Chondrocyte (in vitro differentiated cells): ENCODE measurements at places on chromosomes 6 and 20. TPM values are rescaled to one million over a fixed set of nuclear protein-coding genes. Genes with fewer than 3 reads are reported as not detected.

DNA sequence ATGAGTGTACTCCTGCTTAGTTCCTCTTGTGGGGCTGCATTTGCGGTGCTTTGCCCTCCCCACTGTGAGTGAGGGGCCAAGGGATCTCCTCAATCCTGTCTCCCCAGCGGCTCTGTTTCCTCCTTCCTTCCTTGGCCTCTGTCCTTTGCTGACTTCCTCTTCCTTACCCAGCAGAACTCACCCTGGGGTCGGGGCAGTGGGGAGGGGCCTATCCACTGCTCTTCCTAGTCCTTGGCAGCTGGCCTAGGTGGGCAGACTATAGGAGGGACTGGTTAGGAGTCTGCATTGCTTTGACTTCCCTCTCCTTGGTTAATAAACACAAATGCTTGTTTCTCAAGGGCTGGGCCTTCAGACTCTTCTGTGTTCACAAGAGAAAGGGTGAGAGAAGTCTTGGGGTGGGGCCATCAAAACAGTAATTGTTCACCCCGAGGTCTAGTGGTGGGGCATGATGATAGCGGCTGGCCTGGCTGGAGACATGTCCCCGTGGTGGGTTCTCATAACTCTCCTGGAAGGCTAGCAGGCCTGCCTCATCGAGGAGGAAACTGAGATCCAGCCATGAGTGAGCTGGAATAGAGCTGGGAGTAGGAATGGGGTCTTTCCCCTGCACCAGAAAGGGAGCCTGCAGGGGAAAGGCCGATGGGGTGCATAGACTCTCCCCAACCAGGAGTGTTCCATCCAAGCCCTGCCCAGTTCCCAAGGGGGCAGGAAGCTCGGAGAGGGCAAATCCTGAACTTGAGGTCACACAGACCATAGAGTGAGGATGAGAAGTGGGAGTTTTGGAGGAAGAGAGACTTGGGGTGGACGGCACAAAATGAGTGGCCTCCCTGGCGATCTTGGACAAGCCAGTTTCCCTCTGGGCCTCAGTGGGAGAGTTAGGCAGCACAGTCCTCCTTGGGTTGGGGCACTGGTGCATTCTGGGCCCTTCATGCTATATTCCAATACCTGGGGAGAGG, 12.7 kb downstream of the FAM110A start:
- DNase-seq, result no peak

GRCh38 chr6:69422475-69422874, 374.3 kb downstream of the LMBRD1 start:
- no peak for DNase-seq

Gene RIPK1
- 24.9 to 26.2 TPM (median 25.2 TPM) in 3 replicates for total RNA-seq

DNA sequence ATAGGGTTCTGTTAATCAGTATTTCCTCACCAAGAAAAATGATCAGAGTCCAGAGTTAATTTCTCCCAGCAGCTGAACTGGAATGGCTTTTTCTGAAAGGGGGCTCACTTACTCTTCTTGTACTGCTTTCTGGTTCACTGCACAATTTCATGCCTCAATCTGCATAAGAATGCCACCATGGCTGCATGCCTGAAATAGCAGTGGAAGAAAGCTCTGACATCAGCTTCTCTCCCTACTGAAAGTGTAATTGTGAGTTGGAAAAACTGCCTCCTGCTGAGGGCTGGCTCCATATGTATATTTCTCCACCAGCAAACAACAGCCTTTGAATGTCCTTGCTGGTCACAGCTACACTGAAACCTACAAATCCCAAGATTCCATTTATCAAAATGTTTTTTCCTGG, 1027.2 kb upstream of the GJE1 start:
- no peak for DNase-seq

Gene LY6G6D
- total RNA-seq, result not detected in 3 replicates
